ENCODE measurements at places on chromosomes 11 and 22.

DNA sequence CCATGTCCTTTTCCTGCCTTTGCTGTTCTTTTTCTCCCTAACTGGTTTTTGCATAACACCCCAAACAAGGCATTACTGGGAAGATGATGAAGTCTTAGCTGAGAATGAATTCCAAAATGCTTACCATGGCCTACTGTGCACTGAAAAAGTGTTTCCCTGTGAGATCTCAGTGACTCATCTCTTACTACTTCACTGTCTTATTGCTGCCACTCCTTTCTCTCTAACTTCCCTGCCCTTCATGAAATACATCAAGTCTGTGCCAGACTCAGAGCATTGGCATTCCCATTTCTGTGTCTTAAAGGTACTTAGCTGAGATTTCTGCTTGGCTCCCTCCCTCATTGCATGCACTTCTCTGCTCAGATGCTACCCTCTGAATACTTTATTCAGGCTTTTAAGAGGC, 49.1 kb upstream of the MUC15 start:
- DNase-seq, result no peak

GRCh38 chr11:27507557-27508322, 1.2 kb upstream of the LIN7C start:
- DNase-seq, result no peak

- no peak for DNase-seq
These were observed 1.2 kb downstream of the PTS start for GRCh38 chr11:112227471-112227870.

GRCh38 chr11:1202154-1202775, 20.6 kb upstream of the MUC5B start:
- DNase-seq, result no peak

- DNase-seq, result no peak
These were observed 189.0 kb upstream of the SYT13 start for GRCh38 chr11:45475173-45475572.

- DNase-seq, result no peak
These were observed 549.3 kb upstream of the CCDC90B start for GRCh38 chr11:83835423-83835822.

DNA sequence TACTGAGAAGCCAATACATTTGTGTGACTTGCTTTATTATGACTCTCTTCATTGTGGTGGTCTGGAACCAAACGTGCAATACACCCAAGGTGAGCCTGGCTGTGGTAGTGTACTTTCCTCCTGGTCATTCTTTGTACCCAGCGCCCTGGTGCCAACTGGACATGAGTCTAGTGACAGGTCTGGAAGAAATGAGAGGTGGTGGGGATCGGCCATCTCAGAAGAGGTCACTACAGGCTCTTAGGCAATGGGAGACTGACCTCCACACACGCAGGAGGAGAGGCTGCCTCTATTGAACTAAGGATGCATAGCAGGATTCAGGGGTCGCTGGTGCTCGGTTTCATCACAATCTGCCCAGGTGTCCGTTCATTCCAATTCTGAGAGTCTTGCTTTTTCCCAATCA, 56.4 kb upstream of the RTL6 start:
- no peak for DNase-seq

- DNase-seq, result peak; percentile 98
These were observed 26.4 kb downstream of the TXN2 start for GRCh38 chr22:36454916-36455570.

DNA sequence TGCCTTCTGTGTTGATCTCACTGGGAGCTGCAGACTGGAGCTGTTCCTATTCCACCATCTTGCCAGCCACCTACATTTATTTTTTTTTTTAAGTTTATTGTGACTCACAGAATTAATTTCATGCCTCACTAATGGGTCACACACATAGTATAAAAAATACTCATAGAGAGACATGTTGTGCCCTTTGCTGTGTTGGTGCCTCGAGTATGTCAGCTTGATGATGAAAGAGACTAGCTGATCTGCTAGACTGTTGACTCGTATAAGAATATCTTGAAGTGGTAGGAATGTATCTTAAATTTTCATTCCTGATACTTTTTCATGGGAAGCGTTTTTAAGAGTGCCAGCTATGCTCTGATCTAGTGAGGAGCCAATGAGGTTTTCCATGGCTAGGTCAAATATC, 28.6 kb upstream of the AMPD3 start:
- DNase-seq, result no peak

DNA sequence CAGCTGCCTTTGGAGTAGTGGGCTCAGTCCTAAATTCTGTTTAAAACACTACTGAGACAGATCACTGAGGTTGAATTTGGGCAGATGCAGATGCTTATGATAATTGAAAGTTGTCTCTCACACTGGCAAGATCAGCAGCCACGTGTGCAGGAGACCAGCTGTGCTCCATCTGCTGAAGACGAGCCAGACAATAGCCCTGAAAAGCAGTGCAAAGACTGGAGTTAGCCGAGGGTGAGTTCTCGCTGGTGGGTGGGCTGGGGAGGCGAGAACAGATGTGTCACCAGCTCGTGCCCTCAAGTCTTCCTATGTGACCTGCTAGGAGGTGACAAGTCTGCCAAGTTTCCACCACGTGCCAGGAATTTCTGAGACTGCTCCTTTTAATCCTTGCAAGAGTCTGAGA, 661.3 kb upstream of the B3GAT1 start:
- DNase-seq, result no peak

DNA sequence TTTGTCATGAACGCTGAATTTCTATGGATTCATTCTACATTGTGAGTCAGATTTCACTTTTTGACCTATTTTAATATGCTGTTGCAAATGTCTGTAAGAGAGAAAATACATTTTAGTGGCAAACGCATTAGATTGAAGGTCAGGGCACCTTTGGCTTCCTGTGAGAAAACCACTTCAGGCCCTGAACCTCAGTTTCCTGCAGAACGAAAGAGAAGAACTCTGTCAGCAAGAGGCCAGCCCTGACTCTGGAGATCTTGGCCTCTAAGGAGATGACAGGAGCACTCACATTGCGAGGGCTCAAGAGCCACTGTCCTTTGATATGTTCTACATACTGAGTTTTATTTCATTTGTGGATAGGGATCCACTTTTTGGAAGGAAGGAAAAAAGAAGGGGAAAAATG, 83.6 kb downstream of the KCNJ1 start:
- no peak for DNase-seq

DNA sequence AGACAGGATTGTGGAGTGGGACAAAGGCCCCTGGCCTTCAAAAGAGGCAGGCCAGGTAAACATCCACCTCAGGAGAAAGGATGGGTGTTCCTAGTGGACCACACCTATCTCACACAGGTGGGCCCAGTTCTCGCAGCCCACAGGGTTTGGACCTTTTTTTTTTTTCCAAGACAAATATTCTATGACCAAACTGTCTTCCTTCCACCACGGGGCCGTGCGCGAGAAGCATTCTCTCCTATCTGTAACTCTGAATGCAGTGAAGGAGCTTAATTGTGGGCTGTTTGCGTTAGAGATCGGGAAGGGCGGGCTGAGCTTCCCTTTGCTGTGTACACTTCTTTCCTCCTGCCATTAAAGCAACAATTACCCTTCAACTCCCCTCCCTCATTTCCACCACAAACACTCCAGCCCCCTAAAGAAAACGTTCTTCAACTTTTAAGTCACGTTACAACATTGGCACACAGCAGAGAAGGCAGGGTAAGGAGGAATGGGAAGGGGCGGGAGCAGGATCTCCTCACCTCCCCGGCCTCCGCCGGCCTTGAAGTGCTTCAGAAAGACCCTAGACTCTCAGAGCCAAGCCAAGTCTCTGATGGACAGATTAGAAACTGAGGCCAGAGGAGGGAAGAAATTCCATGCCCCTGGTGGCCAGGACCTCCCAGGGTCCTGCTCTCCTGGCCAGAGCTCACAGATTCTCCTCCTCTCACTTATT, 238.4 kb downstream of the BUD13 start:
- no peak for DNase-seq

DNA sequence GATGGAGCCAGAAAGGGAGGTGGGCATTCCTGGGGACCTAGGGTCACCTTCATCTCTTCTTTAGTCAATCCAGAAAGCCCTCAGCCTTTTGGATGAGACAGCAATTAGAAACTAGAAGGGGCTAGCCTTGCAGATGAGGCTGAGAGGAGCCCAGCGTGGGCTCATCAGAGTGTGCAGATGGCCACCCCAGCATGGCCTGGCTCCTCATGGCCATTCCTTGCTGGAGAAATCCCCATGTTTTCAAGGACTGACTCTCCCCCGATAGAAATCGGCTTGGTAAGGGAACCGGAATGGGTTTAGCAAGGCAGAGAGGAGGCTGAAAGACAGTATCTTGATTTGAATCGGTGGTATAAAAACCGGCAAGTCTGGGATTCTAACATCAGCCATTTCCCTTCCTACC, 274.6 kb downstream of the BUD13 start:
- no peak for DNase-seq

DNA sequence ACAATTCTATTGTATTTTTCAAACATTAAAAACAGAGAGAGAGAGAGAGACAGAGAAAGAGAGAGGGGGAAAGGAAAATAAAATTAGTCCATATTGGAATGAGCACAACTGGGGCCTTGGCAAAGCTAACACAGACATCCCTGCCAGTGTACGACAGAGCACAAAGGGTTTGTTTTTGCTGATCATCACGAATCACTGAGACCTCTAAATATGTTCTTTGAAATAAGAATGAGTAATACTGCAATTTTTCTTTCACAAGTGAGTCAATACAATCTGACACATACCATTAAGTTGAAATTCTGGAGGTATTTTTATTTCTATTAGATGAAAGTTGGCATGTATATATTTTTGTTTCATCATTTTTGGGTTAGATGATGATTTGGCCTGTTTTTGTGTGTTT, 27.0 kb upstream of the LRRC4C start:
- DNase-seq, result no peak

- DNase-seq, result no peak
These were observed 75.6 kb downstream of the CLPB start for GRCh38 chr11:72358466-72359405.

- DNase-seq, result no peak
These were observed 32.4 kb upstream of the CD44 start for GRCh38 chr11:35106595-35106994.

DNA sequence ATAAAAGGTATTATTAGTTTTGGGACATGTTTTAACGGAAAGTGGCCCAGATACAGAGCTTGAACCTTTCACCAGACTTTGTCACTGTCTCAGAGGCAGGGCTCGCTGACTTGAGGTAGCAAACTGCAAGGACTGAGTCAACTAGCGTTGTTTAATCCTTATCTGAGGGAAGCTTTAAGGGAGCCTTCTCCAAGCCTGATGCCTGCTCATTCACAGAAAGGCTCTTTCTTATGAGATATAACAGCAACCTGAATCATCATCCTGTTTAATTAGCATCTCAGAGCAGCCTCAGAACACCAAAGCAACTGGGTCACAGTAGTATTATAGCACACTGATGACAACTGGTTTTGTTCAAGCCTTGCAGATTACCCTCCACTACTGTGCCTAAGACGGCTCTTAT, 54.2 kb upstream of the CYP2D6 start:
- no peak for DNase-seq

DNA sequence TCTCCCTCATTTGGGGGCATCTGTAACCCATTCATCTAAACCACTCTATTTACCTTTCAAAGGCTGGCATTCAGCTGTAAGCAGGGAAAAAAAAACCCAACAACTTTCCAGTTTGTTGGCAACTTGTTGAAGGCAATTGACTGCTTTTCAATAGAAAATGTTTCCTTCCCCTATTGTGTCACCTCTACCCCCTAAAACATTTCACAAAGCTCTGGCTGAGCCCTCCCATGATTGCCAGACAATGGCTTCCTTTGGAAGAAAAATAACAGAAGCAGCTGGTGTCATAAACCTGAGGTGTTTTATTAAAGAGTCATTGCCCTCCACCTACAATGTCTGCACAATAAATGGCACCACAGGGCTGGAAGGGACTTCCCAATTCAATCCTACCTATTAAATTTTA, 22.1 kb upstream of the PSMA1 start:
- no peak for DNase-seq

GRCh38 chr11:16169956-16170847, 186.1 kb downstream of the SOX6 start:
- DNase-seq, result no peak

DNA sequence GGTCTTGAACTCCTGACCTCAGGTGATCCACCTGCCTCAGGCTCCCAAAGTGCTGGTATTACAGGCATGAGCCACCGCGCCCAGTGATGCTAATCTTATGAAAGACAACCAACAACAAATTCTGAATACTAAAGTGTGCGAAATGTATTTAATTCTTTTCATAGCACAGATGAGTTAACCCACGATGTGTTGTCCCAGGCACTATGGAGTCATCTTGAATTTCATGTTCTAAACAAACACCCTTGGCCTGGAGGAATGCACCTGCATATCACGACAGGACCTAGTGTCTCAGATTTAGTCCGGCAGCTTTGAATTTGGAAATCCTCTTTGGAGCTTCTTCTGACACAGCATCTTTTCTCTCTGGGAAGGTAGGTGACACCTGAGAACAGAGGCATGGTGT, 16.2 kb upstream of the VPREB1 start:
- DNase-seq, result no peak

DNA sequence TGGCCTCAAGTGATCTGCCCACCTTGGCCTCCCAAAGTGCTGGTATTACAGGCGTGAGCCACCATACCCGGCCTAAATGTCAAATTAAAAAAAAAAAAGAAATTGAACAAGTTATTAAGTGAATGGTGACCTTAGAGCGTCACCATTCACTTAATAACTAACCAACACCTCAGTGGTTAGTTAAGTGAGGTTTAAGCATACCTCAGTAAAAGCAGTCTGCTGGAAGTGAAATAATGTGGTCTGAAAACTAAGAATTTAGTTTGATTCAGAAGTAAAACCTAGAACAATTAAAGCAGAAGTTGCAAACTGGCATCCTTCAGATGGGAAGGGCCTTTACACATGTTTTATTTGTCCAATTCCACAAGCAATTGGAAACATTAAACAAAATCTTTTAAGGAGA, 71.5 kb downstream of the FCHSD2 start:
- DNase-seq, result no peak

GRCh38 chr11:96151501-96151900, 191.5 kb downstream of the MAML2 start:
- DNase-seq, result no peak

DNA sequence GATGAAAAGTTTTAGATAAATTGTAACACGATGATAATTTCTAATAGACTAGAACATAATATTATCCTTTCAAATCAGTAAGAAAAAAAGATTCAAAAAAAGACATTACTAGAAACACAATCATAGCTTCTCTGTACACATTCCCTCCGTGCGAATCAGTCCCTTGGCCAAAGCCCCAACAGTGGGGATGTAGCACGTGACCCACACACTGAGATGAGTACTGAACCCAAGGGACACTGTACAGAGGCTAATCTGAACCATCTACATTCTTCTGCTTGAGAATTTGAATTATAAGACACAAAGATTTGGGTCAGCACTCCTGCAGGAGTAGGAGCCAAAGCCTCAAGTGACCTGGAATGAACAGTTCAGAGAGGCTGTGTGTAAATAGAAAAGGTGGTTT, 353.7 kb downstream of the INSC start:
- no peak for DNase-seq

All from H1 (cell line).